PC-3 (cell line): ENCODE measurements at places on chromosomes 1 and 21. TPM values are rescaled to one million over a fixed set of nuclear protein-coding genes. Genes with fewer than 3 reads are reported as not detected.

The ANXA9 gene
- total RNA-seq: 0.18 and 0.75 TPM in 2 replicates

- H3K36me3 ChIP-seq: no peaks in the 10 kb centered on the region
- DNase-seq: no peak
- H3K27me3 ChIP-seq: no peaks in the 10 kb centered on the region
- peaks cover 19% of the 10 kb centered on the region for H3K4me1 ChIP-seq
- H3K4me3 ChIP-seq: no peak overlapping the region
- no peak overlapping the region for H3K27ac ChIP-seq
Observed at GRCh38 chr1:162080472-162081015, 11.1 kb downstream of the NOS1AP start.

DNA sequence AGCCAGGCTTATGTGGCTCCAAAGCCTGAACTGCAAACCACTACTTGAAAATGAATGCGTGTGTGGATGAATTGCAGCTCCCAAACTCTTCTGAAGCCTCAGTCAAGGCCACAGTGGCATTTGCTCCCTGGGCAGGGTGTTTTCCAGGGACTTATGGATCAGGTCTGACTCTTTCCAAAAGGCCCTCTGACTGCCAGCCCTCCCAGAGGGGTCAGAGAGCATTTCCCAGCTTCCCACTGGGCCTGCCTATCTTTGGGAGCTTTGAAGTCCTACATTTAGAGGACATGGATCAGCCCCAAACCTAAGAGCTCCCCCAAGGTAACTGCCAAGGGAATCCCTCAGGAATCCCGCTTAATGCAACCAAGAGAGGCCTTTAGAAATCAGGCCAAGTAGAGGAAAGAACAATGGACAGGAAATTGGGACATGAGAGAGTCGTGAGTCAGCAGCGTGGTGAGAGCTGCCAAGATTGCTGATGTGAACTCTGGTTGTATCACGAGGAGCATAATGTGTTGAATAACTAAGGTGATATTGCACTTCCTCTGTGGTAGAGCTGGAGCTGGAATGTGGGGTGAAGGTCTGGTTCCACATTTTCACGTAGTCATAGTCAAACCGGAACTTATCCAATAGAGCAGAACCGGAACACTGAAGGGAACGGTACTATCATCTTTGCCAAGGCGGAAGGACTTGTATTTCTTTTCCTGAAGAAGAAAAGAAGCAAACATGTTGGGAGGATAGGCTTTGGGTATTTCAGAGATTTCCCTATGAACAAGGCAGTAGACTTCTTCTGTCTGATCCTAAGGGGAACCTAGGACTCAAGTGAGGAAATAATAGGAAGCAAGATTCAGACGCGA, 99.4 kb upstream of the JUN start:
- no peak overlapping the region for H3K4me3 ChIP-seq
- peak; percentile 98 for DNase-seq
- no peaks in the 10 kb centered on the region for H3K27me3 ChIP-seq
- H3K27ac ChIP-seq: peak overlapping the region; percentile 83
- peaks cover 55% of the 10 kb centered on the region for H3K4me1 ChIP-seq
- no peaks in the 10 kb centered on the region for H3K36me3 ChIP-seq

The ADCY10 gene
- not detected in 2 replicates for total RNA-seq

GRCh38 chr1:47918257-47918867, 78.8 kb downstream of the TRABD2B start:
- H3K27ac ChIP-seq: no peak overlapping the region
- no peaks in the 10 kb centered on the region for H3K27me3 ChIP-seq
- H3K4me1 ChIP-seq: no peaks in the 10 kb centered on the region
- no peak overlapping the region for H3K4me3 ChIP-seq
- H3K36me3 ChIP-seq: no peaks in the 10 kb centered on the region

The GJA8 gene
- not detected in 2 replicates for total RNA-seq

GRCh38 chr1:169236143-169236542, 129.7 kb downstream of the ATP1B1 start:
- H3K4me3 ChIP-seq: no peak overlapping the region
- H3K4me1 ChIP-seq: peaks cover 11% of the 10 kb centered on the region
- no peaks in the 10 kb centered on the region for H3K27me3 ChIP-seq
- no peak overlapping the region for H3K27ac ChIP-seq
- H3K36me3 ChIP-seq: no peaks in the 10 kb centered on the region

DNA sequence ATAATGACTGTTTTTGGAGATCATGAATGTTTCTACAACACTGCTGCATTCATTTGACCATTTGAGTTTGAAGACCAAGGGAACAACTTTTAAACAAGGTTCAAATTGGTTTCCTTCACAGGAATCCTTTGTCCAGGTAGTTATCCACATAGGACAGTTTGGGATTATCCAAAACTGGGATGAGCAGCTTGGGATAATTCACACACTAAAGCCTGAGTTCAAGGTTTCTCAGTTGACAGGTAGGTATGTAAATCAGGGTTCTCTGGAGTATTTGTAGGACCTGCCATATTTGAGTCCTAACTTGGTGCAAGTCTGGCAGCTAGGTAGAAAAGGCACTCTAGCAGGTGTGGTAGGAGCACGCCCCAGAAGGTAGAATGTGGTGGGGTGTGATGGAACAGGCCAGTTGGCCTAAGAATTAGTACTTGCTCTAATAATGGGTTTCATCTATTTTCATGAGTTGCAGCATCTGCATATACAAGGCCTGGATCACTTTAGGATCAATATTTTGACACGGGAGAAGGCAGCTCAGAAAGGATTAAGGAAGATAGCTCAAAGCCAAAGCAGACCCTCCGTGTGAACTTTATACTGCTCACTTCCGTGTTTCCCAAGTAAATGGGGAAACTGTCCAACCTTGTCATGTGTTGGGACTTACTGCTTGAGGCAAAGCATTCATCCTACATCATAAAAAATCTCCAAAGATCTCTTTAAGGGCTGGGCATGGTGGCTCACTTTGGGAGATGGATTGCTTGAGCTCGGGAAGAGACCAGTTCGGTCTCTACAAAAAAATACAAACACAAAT, 14.1 kb upstream of the RAB42 start:
- H3K4me1 ChIP-seq: peaks cover 15% of the 10 kb centered on the region
- peaks cover 47% of the 10 kb centered on the region for H3K36me3 ChIP-seq
- H3K4me3 ChIP-seq: no peak overlapping the region

DNA sequence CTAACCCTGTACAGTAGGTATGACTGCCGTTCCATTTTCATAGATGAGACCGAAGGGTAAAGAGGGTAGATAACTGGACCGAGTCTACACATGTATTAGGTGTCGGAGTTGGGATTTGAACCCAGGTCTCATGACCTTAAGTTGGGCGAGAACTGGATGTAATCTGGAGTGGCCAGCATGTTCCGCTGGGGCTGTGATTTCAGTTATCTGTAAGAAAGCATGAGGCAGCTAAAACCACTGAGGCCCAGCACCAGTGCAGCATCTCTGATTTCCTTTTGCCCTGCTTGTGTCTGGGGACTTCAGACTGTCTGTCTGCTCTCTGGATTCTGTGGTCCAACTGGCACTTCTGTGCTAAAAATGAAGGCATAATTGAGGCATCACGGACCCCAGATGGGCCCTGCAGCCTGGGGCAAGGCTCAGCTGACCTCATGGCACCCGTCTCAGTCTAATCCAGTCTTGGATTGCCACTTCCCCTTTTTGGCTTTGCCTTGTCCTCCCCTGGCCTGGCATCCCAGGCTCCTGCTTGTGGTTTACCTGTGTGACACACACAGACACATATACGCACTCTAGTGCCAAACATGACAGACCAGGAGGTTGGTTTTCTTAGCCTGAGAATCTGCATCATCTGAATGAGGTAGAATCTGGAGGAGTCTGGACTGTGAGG, 180.2 kb downstream of the KIF26B start:
- H3K27me3 ChIP-seq: peaks cover 43% of the 10 kb centered on the region
- H3K36me3 ChIP-seq: no peaks in the 10 kb centered on the region
- no peak overlapping the region for H3K27ac ChIP-seq
- H3K4me3 ChIP-seq: no peak overlapping the region
- DNase-seq: no peak

DNA sequence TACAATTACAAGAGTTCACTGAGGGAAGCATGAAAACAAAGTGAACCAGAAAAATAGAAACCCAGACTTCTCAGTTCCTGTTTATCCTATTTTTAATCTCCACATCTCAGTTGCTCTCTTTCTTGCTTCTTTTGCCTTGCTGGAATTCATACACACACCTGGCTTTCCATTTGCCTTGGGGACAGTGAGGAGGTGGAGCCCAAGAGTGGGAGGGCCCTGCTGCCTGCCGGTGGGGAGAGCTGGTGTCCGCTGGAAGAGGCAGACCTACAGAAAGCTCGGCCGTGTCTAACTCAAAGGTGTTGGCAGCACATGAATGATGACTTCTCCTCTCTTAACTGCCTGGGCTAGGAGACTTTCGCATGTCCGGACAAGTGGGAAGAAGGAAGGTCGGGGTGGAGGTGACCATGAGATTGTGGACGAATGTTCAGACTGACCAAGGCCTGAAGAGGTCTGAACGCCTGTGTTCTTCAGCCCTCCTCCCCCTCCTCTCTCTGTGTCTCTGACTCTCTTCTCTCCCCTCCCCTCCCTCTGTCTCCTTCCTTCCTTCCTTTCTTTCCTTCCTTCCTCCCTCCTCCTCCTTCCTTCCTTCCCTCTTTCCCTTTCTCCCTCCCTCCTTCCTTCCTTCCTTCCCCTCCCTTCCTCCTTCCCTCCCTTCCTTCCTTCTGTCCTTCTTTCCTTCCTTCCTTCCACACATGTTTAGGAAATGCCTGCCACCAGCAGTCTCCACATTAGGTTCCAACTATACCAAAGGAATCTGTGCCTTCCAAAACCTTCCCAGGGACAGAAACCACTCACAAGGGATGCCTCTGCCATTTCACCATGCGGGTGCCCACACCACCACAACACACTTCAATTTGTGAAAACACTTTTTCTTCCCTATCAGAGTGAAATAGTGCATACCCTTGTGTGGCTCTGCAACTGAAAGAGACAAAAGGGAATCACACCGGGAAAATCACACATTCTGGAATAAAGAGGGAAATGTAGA, 157.3 kb upstream of the RUNX1 start:
- H3K27me3 ChIP-seq: no peaks in the 10 kb centered on the region
- peaks cover 28% of the 10 kb centered on the region for H3K4me1 ChIP-seq
- DNase-seq: no peak
- no peak overlapping the region for H3K4me3 ChIP-seq

DNA sequence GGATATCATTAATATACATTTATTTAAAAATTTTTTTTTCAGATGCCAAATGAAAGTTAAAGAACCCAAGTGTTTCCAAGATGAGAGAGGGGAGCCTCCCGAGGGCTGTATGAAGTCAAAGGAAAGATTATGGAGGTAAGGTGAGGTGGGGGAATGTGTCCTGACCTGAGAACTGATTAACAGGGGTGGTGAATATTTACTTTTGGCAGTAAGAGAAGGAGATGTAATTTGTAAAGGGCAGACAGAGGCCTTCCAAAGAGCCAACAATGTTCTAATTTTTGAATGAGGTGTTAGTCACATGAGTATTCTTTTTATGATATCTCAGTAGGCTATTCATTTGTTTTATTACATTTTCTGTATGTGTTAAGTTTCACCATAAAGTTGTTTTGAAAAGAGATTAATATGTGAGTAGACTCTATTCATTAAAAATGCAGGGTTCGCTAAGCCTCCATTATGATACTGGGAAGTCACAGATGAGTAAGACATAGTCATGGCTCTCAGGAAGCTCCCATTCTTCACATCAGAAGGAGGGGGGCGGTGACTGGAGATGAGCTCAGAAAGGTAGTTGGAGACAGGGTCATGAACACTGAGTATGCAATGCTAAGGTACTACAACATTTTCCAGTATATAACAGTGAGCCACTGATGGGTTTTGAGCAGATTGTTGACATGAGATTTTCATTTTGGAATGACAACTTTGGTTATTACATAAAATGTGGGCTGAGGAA, 62.4 kb upstream of the TNFSF18 start:
- H3K27me3 ChIP-seq: no peaks in the 10 kb centered on the region
- H3K4me1 ChIP-seq: peaks cover 17% of the 10 kb centered on the region
- peak overlapping the region; percentile 52 for H3K27ac ChIP-seq
- peaks cover 4% of the 10 kb centered on the region; the same call in 1 of the 2 replicates for H3K36me3 ChIP-seq
- DNase-seq: peak; percentile 99

The RNU1-2 gene
- total RNA-seq: under 0.01 TPM in 2 replicates

- H3K27ac ChIP-seq: no peak overlapping the region
- no peaks in the 10 kb centered on the region for H3K27me3 ChIP-seq
- no peak overlapping the region for H3K4me3 ChIP-seq
- no peaks in the 10 kb centered on the region for H3K36me3 ChIP-seq
- DNase-seq: no peak
- peaks cover 4% of the 10 kb centered on the region for H3K4me1 ChIP-seq
Observed at GRCh38 chr1:119653839-119654170, 5.7 kb upstream of the ZNF697 start.

- H3K4me1 ChIP-seq: peaks cover 79% of the 10 kb centered on the region
- peak; percentile 95 for DNase-seq
- H3K27me3 ChIP-seq: no peaks in the 10 kb centered on the region
- no peak overlapping the region for H3K4me3 ChIP-seq
Observed at GRCh38 chr1:172356620-172357019, 63.9 kb upstream of the C1orf105 start.

DNA sequence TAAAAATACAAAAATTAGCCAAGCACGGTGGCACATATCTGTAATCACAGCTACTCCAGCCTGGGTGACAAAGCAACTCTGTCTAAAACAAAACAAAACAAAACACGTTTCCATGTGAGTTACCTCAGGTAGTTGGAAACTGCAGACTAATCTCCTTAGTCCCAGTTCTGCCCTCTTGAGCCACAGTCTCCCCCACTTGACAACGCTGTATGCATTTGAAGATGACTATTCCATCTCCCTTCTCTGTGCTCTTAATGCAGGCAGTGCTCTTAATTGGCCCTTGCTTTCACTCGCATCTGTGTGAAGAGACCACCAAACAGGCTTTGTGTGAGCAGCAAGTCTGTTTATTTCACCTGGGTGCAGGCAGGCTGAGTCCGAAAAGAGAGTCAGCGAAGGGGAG, 19.6 kb upstream of the DHCR24 start:
- H3K4me3 ChIP-seq: no peak overlapping the region
- no peak for DNase-seq
- peaks cover 19% of the 10 kb centered on the region for H3K4me1 ChIP-seq
- H3K27ac ChIP-seq: no peak overlapping the region

DNA sequence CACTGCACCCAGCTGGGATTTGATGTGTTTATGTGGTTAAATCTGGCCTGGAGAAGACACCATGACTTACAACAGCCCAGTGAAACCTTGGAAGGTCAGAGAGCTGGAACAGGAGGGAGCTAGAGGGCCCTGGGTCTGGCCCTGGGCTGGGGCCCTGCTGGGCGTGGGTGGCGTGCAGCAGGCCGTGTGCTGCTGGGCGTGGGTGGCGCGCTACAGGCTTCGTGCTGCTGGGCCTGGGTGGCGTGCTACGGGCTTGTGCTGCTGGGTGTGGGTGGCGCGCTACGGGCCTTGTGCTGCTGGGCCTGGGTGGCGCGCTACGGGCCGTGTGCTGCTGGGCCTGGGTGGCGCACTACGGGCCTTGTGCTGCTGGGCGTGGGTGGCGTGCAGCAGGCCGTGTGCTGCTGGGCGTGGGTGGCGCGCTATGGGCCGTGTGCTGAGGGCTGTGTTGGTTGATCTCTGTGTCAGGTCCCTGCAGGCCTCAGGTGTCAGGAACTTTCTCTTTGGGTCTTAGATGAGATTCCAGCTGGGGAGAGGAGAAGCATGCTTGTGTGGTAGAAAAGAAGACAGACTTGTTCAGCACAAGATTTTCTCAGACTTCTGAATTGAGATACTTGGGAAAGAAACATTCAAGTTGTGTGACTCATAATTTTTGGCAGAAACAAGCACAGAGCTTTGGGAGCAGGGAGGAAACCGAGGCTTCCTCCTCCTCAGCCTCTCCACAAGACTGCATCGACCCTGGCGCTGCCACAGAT, 66.0 kb downstream of the COL18A1 start:
- peaks cover 4% of the 10 kb centered on the region for H3K36me3 ChIP-seq
- no peaks in the 10 kb centered on the region for H3K27me3 ChIP-seq
- H3K4me1 ChIP-seq: peaks cover 25% of the 10 kb centered on the region
- no peak overlapping the region for H3K4me3 ChIP-seq
- peak overlapping the region; percentile 73 for H3K27ac ChIP-seq

- DNase-seq: no peak
- H3K27me3 ChIP-seq: no peaks in the 10 kb centered on the region
- H3K4me3 ChIP-seq: no peak overlapping the region
- peaks cover 16% of the 10 kb centered on the region for H3K4me1 ChIP-seq
Observed at GRCh38 chr1:55326496-55327243, 111.5 kb upstream of the USP24 start.

The TMEM35B gene
- 10.7 and 10.9 TPM in 2 replicates for total RNA-seq
